Body of pancreas (tissue), 4 donors: ENCODE measurements at places on chromosomes 16 and 17. TPM values are rescaled to one million over a fixed set of nuclear protein-coding genes. Genes with fewer than 3 reads are reported as not detected.

DNA sequence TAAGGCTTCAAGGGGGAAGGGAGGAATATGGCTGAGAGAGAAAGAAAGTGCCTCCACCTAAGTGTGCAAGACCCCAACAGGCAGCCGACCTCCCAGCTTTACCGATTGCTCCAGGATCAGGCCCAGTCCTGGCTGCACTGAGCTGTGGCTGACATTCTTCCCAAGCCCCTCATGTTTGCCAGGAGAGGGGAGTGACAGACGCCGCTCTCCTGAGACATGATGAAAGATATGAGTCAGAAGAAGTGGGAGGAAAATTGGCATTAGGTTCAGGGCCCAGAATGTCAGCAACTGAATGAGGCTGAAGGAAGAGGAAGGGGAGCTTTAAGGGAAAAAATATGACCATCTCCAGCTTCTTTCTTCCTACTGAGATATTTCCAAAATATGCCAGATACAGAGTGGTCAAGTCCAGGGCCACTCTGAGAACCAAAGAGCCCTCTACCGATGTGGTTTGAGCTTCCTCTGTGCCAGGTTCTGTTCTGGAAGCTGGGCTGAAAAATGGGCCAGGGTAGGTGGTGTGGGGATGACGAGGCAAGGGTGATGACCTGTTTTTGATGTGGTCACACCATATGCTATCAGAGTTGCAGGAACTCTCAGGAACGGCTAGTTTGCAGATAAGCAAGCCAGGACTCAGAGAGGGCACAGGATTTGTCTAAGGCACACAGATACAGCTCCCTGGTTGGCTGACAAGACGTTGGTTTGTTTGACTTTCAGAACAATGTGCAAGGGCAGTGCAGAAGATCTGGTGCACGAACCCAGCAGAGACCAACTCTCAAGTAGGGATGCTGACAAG lies 176.7 kb downstream of the SOX9 start:
- no peak for DNase-seq

GRCh38 chr17:74842599-74843351 lies 16.9 kb downstream of the GRIN2C start:
- DNase-seq: peak; percentile 81

- DNase-seq: no peak
Measured at GRCh38 chr17:56801459-56802178, 32.1 kb downstream of the C17orf67 start.

GRIN2A gene
- total RNA-seq: 21.4 TPM

- no peak for DNase-seq
Measured at GRCh38 chr16:3637371-3637923, 17.0 kb upstream of the DNASE1 start.

KCNH6 gene
- 0.78 TPM for total RNA-seq

SRCAP gene
- 30.0 TPM for total RNA-seq

DNA sequence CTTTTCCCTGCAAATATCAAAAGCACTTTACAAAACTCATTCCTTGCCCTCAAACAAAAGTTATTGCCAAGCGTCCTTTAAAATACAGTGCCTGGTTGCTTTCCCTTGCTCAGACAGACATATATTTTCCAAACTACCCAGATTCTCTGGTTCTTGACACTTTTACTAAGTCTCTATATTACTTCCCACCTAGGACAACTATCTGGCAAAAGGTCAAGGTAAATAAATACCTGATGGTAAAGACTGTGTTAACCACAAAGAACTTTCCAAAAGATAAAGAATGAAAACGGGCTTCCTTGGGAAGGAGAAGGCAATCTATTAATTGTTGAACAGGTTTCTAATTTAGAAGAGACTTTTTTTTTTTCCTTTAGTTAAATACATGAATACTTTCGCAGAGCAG lies 1.9 kb downstream of the HS3ST3A1 start:
- no peak for DNase-seq

DNA sequence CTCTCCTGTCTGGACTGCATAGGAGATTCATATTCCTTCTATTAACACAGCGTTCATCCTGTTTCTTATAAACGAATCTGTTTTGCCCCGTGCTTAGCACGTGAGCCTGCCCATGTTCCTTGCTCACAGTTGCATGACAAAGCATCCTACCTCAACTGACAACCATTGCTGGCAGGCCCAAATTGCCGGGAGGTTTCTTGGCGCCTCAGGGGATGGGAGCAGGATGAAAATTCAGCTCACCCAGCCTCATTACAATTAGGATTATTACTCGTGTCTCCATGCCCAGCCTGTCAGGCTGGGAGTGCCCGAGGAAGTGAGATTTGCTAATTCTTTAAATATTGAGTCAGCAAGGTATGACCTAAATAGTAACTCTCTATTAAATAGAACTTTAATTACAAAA lies 36.7 kb upstream of the HELZ start:
- no peak for DNase-seq

RGS11 gene
- total RNA-seq: 15.6 TPM

ZNF652 gene
- 26.4 TPM for total RNA-seq

DNA sequence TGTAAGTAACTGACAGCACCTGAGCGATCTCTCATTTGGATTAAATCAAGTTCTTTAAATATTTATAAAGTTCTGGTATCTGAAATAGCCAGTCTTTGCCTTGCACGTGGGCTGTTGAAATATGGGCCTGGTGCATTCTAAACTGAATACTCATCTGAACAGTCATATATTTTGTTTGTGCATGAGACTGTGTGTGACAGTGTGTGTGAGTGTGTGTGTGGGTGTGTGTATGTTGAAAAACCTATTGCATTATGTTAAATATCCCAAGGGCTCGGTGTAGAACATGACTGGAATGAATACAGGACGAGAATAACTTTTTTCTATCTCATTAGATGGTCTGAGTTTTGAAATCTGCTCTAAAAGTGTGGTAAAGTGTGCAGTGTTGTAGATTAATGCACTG lies 82.4 kb upstream of the TOX3 start:
- DNase-seq: no peak

NOL3 gene
- total RNA-seq: 78.8 TPM

DNA sequence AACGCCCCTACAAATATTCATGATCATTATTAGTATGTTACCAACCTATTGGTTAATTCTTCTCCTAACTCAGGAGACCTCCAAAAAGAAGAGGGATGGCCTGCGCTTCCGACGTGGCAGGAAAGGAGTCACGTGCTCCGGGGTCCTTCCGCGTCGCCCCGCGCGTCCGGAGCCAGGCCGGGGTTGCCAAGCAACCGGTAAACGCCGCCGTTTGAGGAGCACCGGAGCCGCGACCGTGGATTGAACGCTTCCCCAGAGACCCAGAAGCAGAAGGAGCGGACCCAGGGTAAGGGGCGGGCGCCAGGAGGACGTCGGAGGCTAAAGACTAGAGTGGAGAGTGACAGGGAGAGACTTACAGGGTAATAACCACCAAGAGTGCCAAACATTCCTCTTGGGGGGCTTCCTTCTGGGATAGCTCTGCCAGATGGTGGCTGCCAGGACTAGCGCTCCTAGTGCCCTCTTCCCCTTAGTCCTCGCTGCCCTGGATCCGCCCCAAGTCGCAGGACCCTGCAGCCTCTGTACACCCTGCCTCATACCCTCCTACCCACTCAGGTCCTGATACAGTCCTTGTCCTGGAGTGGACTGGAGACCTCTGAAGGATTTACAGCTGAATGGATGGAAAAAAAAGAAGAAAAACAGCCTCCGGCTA lies at the start of gene DNAI2:
DNAI2 (plus strand) TSS at position 175 of the 649 bp plus-strand sequence. CDS start 7,584 bp downstream, outside the sequence.
- DNase-seq: no peak

DNA sequence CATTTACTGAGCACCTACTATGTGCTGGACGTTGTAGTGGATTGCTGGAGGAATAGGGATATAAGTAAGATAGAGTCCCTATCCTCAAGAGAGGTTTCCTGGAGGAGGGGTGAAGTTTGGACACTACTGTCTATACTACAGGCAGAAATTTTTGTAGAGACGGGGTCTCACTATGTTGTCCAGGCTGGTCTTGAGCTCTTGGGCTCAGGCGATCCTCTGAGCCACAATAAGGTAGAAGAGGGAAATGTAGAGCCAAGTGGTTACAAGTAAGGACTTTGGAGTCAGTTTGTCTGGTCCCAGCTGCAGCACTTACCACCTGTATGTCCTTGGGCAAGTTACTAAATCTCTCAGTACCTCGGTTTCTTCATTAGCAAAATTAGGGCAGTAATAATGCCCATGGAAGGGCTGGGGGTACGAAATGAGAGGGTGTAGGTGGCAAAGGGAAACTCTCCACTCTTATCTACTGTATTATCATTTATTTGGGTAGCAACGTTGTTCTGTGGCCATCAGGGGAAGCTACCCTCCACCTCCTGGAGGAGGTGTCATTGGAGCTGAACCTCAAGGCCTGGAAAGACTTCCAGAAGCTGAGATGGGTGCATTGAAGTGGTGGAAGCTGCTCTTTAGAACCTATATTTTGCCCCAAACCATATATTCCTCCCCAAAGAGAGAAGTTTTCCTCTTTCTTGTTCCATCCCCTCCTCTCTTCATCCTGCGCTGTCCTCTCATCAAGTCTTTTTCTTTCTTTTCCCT lies 34.9 kb upstream of the DHX8 start:
- no peak for DNase-seq

- peak; percentile 44 for DNase-seq
Measured at GRCh38 chr17:38604479-38605403, 1.0 kb downstream of the SRCIN1 start.
